NCI-H1930 (cell line): ENCODE measurements at places on chromosomes 3 and 15.

- no peak for DNase-seq
Observed at GRCh38 chr3:172102123-172102882, 62.9 kb downstream of the FNDC3B start.

DNA sequence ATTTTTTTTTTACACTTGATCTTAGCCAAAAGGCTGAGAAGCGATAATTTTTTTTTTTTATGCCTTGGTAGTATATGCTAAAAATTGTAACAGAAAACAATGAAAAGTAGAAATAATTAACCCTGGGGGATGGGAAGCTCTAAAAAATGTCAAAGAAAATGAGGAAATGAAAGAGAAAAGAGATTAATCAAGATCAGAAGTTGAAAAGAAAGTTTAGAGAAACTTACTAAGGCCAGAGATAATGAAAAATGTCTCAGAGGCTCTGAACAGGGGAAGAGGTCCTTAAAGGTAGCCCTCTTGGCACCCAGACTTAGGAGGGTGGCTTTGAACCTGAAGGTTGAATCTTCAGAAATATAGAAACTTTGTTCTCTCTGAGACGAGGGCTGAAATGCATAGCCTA is 58.6 kb upstream of the ZBED2 start:
- DNase-seq, result no peak

GRCh38 chr3:73550032-73550431 is 74.7 kb downstream of the PDZRN3 start:
- no peak for DNase-seq

DNA sequence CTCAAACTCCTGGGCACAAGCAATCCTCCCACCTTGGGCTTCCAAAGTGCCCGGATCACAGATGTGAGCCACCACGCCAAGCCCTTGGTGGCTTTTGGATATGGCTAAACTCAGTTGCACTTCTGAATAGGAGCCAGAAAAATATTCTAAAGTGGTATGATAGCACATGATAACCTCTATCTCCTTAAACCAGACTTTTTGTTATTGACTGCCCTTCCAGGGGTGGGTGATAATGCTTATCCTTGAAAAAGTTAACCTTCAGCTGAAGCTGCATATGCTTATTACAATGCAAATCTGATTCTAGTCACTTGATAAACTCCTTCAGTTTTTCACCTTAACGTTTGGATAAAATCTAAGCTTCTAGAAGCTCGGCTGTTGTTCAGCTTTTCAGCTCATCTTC is 6.3 kb downstream of the CCNB2 start:
- no peak for DNase-seq

- no peak for DNase-seq
Observed at GRCh38 chr3:107209302-107209990, 167.8 kb upstream of the CCDC54 start.

GRCh38 chr15:60761505-60761845 is 282.5 kb upstream of the ICE2 start:
- DNase-seq, result no peak

DNA sequence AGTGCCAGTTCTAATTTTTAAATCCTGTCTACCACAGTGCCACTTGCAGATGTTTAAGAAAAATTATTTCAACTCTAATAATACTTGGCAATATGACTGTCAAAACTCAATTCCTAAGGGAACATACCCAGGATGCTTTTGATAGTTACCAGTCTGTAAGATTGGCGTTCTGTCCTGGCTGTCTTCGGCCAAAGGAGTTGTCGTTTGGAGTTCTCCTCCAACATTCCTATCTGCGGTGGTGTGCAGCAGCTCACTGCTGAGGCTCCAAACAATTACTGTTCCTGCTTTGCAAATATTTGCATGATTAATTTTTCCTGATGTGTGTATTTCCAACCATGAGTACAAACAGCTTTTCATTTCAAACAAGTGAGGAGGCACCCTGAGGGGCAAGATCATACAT is 330.8 kb upstream of the DPH6 start:
- no peak for DNase-seq

- no peak for DNase-seq
Observed at GRCh38 chr3:15690748-15691147, 89.2 kb downstream of the BTD start.

- no peak for DNase-seq
Observed at GRCh38 chr3:128285967-128286321, 132.7 kb downstream of the EEFSEC start.

DNA sequence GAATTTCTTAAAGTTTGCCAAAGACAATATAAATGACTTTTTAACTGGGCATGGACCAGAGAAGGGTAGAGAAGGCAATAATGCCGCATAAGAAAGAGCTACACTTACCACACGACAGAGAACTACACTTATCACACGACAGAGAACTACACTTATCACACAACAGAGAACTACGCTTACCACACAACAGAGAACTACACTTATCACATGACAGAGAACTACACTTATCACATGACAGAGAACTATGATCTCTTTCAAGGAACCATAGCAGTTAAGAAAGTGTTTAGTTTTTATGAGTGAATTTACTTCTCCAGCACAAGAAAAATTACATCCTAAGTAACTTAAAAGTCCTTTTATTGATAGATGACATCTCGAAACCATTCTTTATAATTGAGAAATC is 32.0 kb downstream of the DCUN1D1 start:
- no peak for DNase-seq

- no peak for DNase-seq
Observed at GRCh38 chr3:105093371-105094252, 273.1 kb upstream of the ALCAM start.

DNA sequence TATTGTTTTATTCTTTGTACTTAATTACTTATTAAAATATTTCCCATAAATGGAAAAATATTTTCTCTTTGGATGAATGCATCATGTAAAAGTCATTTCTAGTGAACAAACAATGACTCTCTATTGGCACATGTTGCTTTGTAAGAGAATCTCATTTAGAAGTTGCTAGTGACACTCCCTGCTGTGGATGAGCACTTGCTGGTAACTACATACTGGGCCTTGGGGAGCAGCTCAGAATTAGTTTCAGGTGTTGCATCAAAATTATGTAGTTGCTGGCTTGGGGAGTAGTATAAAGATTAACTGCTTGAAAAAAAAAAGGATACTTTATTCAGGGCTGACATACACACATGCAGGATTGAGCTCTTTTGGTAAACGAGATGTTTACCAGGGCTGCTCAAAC is 80.3 kb upstream of the KCNAB1 start:
- no peak for DNase-seq

GRCh38 chr15:32706704-32707103 is 11.1 kb upstream of the GREM1 start:
- no peak for DNase-seq

DNA sequence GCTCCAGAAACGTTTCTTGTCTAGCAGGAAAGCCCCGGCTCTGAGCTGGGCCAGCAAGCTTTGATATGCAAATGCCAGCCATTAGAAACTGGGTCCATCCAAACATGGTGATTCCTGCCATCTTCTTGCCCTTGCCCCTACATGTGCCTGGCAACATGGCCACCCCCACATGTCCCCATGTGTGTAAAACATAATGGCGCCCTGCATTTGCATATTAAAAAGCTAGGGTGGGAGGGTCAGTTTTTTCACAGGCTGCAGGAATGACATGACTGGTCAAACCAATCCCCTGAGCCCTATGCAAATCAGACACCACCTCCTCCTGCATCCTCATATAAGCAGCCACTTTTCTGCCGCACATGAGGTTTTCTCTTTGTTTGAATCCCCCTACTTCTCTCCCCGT is 21.2 kb downstream of the GPR156 start:
- DNase-seq, result no peak

- no peak for DNase-seq
Observed at GRCh38 chr15:75577401-75578172, 1.5 kb downstream of the PTPN9 start.

- no peak for DNase-seq
Observed at GRCh38 chr15:31427411-31427810, 100.8 kb downstream of the KLF13 start.

- DNase-seq, result no peak
Observed at GRCh38 chr3:48748754-48749153, 31.7 kb upstream of the IP6K2 start.
